Activated naive CD4-positive, alpha-beta T cell treated with Interleukin-2 at 50 U/mL for 16 hours (primary cell): ENCODE measurements at places on chromosomes 2 and 18.

DNA sequence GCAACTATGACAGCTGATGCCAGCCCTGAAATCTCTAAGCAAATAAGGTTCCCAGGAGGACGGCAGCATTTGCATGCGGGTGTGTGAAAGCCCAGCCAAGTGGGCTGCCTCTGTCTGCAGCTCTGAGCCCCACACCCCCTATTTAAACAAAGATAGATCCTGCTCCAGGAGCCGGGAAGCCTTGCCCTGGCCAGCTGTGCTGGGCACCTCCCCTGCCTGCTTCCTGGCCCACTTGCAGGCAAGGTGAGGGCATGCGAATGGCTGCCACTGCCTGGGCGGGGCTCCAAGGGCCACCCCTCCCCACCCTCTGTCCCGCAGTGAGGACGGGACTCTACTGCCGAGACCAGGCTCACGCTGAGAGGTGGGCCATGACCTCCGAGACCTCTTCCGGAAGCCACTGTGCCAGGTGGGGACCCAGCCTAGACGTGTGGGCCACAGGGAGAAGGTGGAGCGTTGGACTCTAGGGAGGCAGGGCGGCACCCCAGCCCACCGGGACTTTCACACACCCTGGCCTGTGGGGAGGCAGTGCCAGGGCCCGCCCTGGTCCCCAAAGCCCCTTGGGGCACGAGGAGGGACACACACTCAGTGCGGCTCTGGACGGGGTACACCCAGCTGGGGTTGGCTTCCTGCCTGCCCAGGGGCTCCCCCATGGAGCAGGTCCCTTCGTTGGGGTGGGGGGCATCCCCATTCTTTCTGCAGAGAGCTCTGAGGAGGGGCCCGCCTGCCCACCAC lies at the start of gene ANO7:
TSS of gene ANO7 (plus strand) at position 317 of the 732 bp plus-strand sequence. CDS start 1,387 bp downstream, outside the sequence.
- no peak for DNase-seq

DNA sequence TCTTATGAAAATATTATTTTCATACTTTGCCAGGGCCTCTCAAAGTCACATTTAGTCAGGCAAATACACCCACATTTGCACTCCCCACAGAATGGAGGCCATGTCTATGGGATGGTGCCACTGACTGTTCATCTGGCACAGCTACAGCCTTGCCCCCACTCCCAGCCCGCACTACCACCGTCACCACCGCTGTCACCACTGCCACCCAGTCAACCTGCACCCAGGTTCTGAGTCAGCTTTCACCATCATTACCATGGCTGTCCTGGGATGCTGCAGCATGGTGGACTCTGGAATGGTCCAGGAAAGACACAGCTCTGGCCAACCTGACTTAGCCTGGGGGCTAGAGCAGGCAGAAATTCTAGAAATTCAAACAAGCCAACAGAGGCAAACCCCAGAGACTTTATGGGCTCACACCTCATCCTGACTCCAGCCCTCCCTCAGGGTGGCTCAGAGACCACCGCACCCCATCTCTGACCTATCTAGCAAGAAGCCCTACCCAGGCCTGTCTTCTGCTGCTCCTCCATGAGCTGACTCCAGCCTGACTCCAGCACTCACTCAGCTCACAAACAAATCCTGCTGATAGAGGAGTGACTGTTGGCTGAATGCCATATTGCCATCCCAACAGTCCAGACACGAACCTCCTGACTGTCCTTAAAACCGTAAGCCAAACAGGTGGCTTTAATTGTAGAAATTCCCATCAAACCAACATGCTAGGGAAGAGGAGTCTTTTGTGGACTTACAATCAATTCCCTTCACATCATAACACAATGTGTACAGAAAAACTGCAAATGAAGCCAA lies 28.0 kb downstream of the DNER start:
- no peak for DNase-seq

DNA sequence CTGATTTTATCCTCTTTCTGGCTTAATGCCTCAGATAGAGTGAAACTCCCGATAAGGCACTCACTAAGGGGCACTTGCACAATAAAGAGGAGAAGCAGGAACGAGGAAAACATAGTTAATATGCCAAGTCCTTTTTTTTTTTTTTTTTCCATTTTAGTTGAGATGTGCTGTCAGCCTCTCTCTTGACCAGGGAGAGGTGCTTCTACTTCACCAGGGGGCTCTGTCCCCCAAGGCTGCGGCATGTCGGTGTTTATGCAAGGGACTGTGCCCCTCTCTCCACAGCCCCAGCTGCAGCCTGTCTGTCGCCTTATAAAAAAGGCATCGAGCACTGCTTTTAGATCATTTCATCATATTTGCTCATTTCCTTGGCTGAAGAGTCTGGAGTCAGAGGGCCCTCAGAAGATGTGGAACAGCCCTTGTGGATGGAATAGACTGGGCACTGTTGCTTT lies 178.1 kb downstream of the SLC8A1 start:
- DNase-seq: no peak

DNA sequence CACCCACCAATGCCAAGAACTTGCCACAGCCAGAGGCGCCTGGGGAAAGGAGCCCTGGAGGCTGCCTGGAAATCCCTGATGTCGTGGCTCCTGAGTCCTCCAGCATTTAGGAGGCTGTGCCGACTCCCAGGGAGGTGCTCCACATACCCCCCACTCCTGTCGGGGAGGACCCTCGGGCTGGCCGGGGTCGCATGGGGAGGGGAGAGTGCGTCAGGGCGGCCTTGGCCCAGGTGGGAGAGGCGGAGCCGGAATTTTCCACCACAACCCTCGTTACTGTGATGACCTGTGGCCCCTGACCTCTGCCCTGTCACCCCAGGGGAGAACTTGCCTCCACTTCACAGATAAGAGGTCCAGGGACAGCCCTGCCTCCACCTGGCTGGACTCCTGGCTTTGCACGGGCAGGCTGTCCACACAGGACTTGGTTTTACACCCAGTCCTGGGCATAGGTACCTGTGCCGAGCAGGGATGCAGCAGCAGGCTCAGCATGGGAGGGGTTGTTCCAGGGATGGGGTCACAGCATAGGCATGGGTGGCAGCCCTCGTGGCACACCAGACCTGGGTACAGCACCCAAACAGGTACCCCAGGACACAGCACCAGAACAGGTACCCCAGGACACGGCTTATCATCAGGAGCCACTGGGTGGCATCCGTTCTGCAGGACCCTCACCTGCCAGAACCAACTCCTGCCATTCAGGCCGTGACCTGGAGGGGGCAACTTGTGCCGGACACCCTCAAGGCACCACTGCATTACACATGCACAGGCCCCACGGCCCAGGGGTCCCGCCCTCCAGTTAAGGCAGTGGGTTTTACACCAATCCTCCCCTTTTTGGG lies 12.3 kb upstream of the AGXT start:
- DNase-seq: no peak

- DNase-seq: no peak
Measured at GRCh38 chr18:37546272-37546537, 19.4 kb downstream of the CELF4 start.

- DNase-seq: no peak
Measured at GRCh38 chr18:57785751-57786437, 17.2 kb downstream of the ATP8B1 start.

DNA sequence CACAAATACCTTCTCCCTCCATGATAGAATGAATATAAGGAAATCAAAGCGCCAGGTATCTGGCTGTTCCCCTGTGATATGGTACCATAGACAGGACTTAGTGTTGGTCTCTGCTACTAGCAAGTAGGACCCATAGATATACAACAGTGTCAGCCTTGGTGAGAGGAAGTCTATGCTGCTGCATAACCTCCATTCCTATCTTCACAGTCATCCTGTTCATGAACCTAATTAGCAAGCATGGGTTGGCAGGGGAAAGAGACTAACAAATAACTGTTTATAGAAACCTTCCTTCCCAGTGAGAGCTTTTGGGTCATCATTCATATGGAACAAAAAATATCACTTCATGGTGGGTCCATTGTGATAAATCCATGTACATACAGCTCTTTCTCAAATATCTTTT lies 188.9 kb upstream of the FAM98A start:
- no peak for DNase-seq

GRCh38 chr2:200693836-200694470 lies 108.1 kb downstream of the AOX1 start:
- no peak for DNase-seq

- no peak for DNase-seq
Measured at GRCh38 chr2:218238887-218239286, 21.9 kb downstream of the ARPC2 start.

- DNase-seq: no peak
Measured at GRCh38 chr2:207156451-207157161, 9.1 kb downstream of the KLF7 start.

GRCh38 chr18:7990670-7991069 lies 423.6 kb downstream of the PTPRM start:
- no peak for DNase-seq

GRCh38 chr2:144430722-144431391 lies 89.1 kb downstream of the ZEB2 start:
- DNase-seq: no peak

DNA sequence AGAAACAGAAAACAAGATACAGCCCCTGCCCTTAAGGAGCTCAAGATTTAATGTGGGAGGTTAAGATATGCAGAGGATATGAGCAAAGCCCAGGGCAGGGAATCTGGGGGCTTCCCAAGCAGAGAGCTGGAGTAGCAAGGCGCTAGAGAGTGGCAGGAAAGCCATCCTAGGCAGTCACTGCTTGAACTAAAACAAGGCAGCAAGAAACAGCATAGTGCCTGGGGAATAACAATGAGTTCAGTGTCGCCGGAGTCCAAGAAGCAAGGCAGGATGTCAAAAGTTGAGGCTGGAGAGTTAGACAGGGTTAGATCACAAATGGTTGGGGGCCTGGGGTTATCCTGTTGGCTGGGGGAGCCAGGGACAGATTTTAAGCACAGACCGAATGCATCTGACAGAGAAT lies 24.6 kb downstream of the CDH2 start:
- no peak for DNase-seq

DNA sequence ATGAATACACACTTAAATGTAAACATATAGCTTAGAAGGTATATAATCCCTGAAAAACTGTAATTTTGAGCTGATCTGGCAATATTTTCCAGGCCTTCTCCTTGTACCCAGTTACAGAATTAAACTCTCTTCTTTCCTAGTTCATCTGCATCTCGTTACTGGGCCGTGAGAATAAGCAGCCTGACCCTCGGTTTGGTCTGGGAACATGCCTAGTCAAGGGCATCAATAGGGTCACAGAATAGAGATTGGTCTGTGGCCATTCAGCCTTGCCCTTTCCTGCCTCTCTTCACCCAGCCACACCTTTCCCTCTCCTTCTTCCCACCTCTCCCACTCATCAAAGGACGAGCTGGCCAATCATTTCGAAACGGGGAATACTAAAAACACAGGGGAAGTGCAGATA lies 27.3 kb downstream of the SULT1C2 start:
- DNase-seq: no peak

DNA sequence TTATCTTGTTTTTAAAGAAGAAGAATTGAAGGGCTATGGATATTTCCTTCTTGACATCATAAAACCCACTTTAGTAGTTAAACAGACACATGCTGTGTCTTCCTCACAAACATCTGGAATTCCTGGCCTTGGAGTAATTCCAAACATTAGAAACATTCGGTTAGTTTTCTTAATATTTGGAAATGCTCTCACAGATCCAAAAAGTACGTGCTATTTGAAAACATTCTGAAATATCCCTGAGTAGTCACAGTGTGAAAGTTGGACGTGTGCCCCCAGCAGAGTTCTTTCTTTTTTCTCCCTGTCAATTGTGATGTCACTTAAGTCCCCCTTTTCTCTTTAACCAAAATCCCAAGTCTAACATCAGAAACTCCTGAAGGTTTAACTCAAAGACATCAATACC lies 91.3 kb downstream of the ANTXR1 start:
- DNase-seq: no peak

- no peak for DNase-seq
Measured at GRCh38 chr2:167177196-167177595, 288.9 kb downstream of the XIRP2 start.

GRCh38 chr2:8822218-8822617 lies 15.2 kb downstream of the KIDINS220 start:
- no peak for DNase-seq

DNA sequence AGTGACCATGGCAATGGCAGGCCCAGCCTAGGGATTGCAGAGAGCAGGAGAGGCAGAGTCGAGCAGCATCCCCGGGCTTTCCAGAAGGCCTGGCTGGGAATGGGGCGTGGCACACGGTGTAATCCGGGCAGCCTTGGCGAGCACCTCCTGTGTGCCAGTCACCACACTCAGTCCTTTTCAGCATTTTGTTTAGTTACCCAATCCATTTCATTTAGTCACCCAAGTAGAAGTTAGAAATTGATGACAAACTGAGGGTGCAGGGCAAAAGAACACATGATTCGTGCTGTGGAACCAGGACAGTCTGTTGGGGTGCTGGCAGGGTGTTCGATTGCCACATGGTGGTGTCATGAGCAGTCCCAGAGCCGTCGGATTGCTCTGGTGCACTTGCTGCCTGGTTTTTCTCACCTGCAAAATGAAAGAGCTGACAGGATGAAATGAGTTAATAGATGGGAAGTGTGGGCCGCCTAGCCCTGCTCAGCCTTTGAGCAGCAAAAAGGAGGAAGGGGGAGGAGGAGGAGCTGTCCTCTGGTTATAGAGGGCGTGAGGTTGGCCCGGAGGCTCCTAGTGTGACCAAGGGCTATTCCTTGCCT lies 299.4 kb downstream of the AGAP1 start:
- no peak for DNase-seq

DNA sequence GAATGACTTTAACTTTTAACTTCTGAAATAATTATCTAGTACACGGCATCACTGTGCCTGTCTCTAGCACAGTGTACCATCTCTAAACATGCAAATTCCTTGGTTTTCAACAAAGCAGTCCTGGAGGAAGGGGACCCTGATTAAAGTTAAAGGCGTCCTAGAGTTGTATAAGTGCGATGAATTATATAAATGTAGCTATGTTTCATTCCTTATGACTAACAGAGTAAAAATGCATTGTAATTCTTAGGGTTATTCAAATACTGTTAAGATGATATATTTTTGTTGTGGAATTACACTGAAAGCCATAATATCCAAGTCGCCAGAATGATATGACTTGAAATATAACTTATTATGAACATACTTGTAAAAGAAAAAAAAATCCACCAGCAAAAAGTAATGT lies 544.9 kb upstream of the LINC00305 start:
- DNase-seq: no peak

DNA sequence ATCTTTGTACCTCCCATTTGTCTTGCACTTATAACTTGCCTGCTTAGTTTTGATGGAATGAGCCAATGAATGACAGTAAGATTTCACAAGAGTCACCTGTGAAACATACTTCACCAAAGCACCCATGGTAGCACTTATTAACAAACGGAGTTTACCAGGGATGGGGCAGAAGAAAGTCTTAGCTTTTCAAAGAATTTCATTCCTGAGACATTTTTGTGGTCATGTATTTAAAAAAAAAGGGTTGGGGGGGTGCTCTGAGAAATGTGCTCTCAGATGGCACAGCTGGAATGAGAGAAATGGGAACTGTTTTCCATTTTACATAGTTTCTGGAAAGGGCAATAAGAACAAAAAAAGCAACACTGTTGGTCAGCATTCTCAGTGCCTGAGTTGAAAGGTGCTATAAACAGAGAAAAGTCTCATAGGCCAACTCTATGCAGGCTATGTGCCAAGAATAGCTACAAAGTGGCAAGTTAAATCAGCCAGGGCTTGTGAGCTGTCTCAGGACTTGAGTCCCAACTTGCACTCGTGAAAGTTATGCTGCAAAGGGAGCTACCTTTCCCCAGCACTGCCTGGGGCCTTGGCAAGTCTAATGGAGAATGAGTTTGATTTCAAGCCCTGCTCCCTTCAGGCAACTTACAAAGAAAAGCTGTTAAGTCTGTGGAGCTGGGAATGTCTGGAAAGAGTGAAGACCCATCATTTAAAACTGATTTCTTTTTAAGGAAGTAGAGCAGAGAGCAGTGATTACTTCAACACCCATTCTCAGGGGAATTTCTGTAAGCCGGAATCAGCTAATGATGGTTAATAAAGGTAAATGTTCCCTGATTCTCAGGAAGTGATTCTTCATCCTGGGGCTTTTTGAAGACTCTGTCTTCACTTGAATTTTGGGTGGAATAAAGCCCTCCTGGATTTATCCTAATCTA lies 170.6 kb downstream of the SLC8A1 start:
- DNase-seq: no peak
